ENCODE measurements at places on chromosomes 1 and 21. TPM values are rescaled to one million over a fixed set of nuclear protein-coding genes. Genes with fewer than 3 reads are reported as not detected.

The LRRC39 gene
- not detected for polyA plus RNA-seq

The C8B gene
- polyA plus RNA-seq: not detected

The SLC6A9 gene
- polyA plus RNA-seq: not detected

The SZT2 gene
- 4.4 TPM for polyA plus RNA-seq

DNA sequence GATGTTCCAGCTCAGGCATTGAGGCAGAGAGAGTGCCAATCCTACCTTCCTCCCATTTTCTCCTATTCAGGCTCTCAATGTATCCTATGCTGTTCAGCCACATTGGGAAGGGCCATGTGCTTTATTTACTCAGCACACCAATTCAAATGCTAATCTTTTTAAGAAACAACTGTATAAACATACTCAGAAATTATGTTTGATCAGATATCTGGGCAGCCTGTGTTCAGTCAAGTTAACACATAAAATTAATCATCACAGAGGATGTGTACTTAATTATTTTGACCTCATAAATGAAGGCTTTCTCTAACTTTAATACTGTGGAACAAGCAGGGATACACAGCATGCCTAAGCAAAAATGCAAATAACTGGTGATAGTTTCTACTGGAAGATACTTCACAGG lies 149.8 kb downstream of the NCAM2 start:
- no peaks in the 10 kb centered on the region for H3K36me3 ChIP-seq
- no peaks in the 10 kb centered on the region for H3K4me1 ChIP-seq
- DNase-seq: no peak
- H3K27me3 ChIP-seq: no peaks in the 10 kb centered on the region
- no peak overlapping the region for H3K27ac ChIP-seq
- H3K4me3 ChIP-seq: no peak overlapping the region

DNA sequence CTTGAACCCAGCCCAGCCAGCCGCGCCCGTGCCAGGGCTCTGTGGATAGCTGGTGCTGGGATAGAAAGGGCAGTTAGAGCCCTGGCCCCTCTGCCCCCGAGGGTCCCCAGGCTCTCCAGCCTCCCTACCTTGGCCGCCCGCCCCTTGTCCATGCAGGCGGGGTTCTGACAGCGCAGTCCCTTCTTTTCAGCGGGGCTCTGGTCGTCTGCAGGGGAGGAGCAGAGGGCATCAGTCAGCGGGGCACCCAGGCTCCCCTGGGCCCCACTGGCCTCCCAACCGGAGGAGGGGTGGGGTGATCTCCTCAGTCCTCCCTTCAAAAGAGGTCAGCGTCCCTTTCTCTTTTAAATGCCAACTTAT lies 4.9 kb upstream of the PLEKHG5 start:
- peak overlapping the region; percentile 55 for H3K27ac ChIP-seq
- H3K27me3 ChIP-seq: no peaks in the 10 kb centered on the region
- no peak overlapping the region for H3K4me3 ChIP-seq
- H3K4me1 ChIP-seq: peaks cover 6% of the 10 kb centered on the region
- H3K36me3 ChIP-seq: no peaks in the 10 kb centered on the region
- no peak for DNase-seq

GRCh38 chr1:52056163-52056936 lies at the start of gene BTF3L4:
Gene BTF3L4 (plus strand): TSS chr1:52056295. CDS start chr1:52059848, 3,553 bp downstream.
- H3K27ac ChIP-seq: peak within 1 kb of the TSS; percentile 87
- H3K4me1 ChIP-seq: peaks cover 24% of the 10 kb centered on the region
- H3K36me3 ChIP-seq: no peaks in the 10 kb centered on the region
- no peaks in the 10 kb centered on the region for H3K27me3 ChIP-seq
- peak; percentile 91 for DNase-seq

DNA sequence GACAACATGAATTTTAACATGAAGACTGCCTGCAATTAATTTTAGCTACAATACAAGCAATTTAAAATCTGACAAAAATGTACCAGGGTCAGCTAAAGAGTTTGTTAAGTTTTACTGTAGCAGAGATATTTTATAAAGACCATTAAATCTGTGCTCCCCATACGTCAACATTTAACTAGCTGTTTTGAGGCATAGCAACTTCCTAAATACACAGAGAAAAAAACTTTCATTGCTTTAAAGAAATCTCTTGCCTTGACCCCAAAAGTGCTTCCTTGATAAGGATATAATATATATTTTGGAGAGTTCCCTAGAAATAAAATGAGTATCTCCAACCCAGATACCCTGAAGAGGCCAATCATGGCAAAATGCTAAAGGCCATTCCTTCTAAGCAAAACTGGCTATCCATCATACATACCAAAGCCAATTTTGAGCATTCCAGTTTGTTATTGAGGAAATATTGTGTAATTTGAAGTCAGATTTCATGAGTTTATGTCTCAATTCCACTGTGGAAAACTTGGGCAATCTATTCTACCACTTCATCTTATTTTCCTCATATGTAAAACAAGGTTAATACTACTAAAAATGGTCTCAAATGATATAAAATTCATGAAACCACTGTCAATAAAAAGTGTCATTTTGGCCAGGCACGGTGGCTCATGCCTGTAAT lies 19.1 kb downstream of the ASPM start:
- DNase-seq: no peak
- H3K27ac ChIP-seq: no peak overlapping the region
- H3K27me3 ChIP-seq: no peaks in the 10 kb centered on the region
- H3K4me1 ChIP-seq: no peaks in the 10 kb centered on the region
- no peak overlapping the region for H3K4me3 ChIP-seq

DNA sequence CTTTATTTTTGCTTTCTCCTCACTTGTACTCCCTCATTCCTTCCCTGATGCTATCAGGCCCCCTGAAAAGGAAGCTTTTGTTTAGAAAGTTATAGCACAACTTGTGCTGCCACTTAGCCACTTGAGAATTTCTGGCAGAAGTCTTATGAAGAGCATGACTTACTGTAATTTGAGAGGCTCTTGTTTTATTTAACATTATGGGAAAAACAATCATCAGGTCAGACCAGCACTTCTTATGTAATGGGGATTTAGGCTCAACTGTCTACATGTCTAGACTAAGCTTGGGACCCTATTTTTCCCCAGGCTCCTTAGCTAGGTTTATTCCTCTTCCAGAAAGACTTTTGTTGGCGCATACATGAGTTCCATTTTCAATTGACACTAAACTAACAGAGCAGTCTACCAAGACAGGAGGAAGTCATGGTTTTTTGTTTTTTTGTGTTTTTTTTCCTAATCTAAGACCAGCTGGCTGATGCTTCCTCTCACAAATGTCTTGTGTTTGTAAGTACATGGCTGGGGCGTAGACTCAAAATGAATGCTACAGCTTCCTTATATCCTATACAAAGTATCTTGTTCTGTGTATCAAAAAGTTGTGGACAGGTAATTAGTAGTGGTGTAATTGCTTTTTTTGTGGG lies 31.5 kb downstream of the TNFSF4 start:
- H3K27ac ChIP-seq: no peak overlapping the region
- DNase-seq: no peak
- no peaks in the 10 kb centered on the region for H3K27me3 ChIP-seq
- H3K36me3 ChIP-seq: no peaks in the 10 kb centered on the region
- no peak overlapping the region for H3K4me3 ChIP-seq
- H3K4me1 ChIP-seq: no peaks in the 10 kb centered on the region

GRCh38 chr1:33895976-33896375 lies 32.1 kb downstream of the HMGB4 start:
- no peaks in the 10 kb centered on the region for H3K36me3 ChIP-seq
- no peak for DNase-seq
- H3K27ac ChIP-seq: no peak overlapping the region
- no peak overlapping the region for H3K4me3 ChIP-seq

DNA sequence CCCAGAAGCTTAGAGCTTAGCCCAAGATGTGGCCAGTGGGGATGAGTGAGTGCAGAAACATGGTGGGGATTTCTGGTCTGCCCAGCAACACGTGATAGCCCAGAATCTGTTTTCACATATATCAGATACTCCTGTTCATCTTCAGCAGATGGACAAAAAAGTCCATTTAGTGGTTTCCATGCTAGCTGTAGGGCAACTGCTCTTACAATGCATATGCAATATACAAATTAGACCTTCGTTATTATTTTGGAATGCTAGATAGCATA lies 96.9 kb upstream of the SGIP1 start:
- peaks cover 4% of the 10 kb centered on the region for H3K4me1 ChIP-seq
- DNase-seq: no peak
- no peak overlapping the region for H3K27ac ChIP-seq
- no peaks in the 10 kb centered on the region for H3K27me3 ChIP-seq
- no peaks in the 10 kb centered on the region for H3K36me3 ChIP-seq

DNA sequence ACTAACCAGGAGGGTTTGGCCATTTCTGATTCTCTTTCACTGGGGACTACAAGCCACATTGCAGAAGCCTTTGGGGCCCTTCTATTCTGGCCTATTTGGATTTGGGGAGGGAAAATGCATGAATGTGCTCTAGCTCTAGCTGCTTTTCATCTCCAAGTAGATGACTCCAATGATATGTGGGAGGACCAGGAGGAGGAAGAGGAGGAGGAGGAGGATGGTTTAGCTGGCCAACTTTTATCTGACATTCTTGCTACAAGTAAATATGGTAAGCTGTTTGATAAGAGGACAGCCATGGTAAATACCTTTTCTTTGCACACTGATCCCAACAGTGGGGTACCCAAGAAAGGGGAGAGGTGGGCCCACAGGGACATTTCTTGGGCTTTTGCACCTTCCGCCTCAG lies 14.0 kb upstream of the SHISA4 start:
- H3K36me3 ChIP-seq: peaks cover 22% of the 10 kb centered on the region
- no peaks in the 10 kb centered on the region for H3K4me1 ChIP-seq
- no peaks in the 10 kb centered on the region for H3K27me3 ChIP-seq
- no peak for DNase-seq
- no peak overlapping the region for H3K4me3 ChIP-seq

GRCh38 chr1:25902462-25902861 lies 3.8 kb downstream of the STMN1 start:
- no peak overlapping the region for H3K27ac ChIP-seq
- DNase-seq: no peak
- H3K4me3 ChIP-seq: no peak overlapping the region
- H3K36me3 ChIP-seq: peaks cover 34% of the 10 kb centered on the region
- H3K4me1 ChIP-seq: peaks cover 8% of the 10 kb centered on the region

- no peaks in the 10 kb centered on the region for H3K4me1 ChIP-seq
- DNase-seq: no peak
- H3K27ac ChIP-seq: no peak overlapping the region
These were observed 211.4 kb upstream of the NRIP1 start for GRCh38 chr21:15276243-15276642.

GRCh38 chr1:156571261-156571852 lies 1.0 kb downstream of the IQGAP3 start:
- peaks cover 9% of the 10 kb centered on the region for H3K4me1 ChIP-seq
- no peaks in the 10 kb centered on the region for H3K27me3 ChIP-seq
- no peaks in the 10 kb centered on the region for H3K36me3 ChIP-seq

DNA sequence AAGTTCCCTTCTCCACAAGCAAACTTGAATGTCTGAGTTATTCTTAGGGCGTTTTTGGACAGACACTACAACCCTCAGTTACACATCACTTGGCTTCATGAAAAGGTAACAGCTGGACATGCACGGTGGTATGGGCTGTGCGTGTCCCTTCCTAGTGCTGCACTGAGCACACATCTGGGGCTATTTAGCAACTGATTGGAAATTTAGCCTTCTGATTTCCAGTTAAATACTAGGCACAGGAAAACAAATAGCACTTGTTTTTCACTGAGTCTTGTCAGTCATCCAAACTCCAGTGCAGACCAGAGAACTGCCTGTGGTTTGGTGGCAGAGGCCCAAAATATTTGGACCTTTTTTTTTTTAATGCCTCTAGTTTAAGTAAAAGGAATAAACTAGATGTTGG lies 134.7 kb downstream of the TGFBR3 start:
- no peak for DNase-seq
- no peaks in the 10 kb centered on the region for H3K27me3 ChIP-seq
- H3K4me3 ChIP-seq: no peak overlapping the region
- no peaks in the 10 kb centered on the region for H3K4me1 ChIP-seq

GRCh38 chr1:25673962-25674806 lies 57.6 kb downstream of the MAN1C1 start:
- no peaks in the 10 kb centered on the region for H3K36me3 ChIP-seq
- H3K27ac ChIP-seq: peak overlapping the region; percentile 50
- H3K4me1 ChIP-seq: peaks cover 34% of the 10 kb centered on the region
- DNase-seq: no peak

GRCh38 chr1:240295811-240296210 lies 204.1 kb downstream of the FMN2 start:
- H3K27me3 ChIP-seq: no peaks in the 10 kb centered on the region
- H3K27ac ChIP-seq: no peak overlapping the region
- no peaks in the 10 kb centered on the region for H3K4me1 ChIP-seq

DNA sequence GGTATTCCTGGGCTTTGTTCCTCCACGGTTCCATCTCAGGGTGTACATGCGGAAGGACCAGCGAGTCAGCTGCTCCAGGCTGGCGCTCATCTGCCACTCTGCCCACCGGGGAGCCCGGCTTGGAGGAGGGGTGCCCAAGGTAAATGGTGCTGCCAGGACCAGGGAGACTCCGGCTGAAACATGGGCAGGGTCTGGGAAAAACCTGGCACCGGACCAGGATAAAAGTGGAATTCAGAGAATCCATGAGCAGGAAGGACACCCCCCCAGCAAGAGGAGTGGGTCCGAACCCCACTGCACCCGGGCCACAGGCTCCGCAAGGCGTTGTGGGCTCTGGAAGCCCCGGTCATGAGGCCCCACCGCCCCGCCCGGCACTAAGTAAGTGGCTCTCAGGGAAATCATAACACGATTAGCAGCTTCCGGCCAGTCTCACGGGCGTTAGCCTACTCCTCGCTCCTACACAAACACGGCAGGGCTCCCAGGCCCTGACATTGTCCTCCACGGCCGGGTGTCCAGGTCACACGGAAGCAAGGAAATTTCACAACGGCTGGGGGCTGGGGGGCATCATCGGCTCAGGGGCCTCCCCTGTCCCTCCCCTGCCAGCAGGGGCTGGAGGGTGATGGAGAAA lies 21.1 kb downstream of the MEGF6 start:
- H3K4me3 ChIP-seq: no peak overlapping the region
- no peak overlapping the region for H3K27ac ChIP-seq
- no peak for DNase-seq
- no peaks in the 10 kb centered on the region for H3K27me3 ChIP-seq
- H3K36me3 ChIP-seq: no peaks in the 10 kb centered on the region

GRCh38 chr1:76666499-76666898 lies 200.8 kb upstream of the ST6GALNAC5 start:
- H3K4me1 ChIP-seq: no peaks in the 10 kb centered on the region
- no peaks in the 10 kb centered on the region for H3K27me3 ChIP-seq
- H3K4me3 ChIP-seq: no peak overlapping the region

GRCh38 chr21:15300131-15300530 lies 235.3 kb upstream of the NRIP1 start:
- H3K4me1 ChIP-seq: no peaks in the 10 kb centered on the region
- no peak for DNase-seq
- H3K27me3 ChIP-seq: no peaks in the 10 kb centered on the region
- H3K4me3 ChIP-seq: no peak overlapping the region
- no peaks in the 10 kb centered on the region for H3K36me3 ChIP-seq
- H3K27ac ChIP-seq: no peak overlapping the region

- H3K27me3 ChIP-seq: no peaks in the 10 kb centered on the region
- no peak overlapping the region for H3K4me3 ChIP-seq
- H3K36me3 ChIP-seq: no peaks in the 10 kb centered on the region
- no peaks in the 10 kb centered on the region for H3K4me1 ChIP-seq
- H3K27ac ChIP-seq: no peak overlapping the region
These were observed 17.8 kb upstream of the PTGFR start for GRCh38 chr1:78472851-78473496.
